LoVo (cell line): ENCODE measurements at places on chromosomes 5 and 9.

GRCh38 chr9:136824496-136825225 is 16.9 kb downstream of the RABL6 start:
- DNase-seq, result no peak

DNA sequence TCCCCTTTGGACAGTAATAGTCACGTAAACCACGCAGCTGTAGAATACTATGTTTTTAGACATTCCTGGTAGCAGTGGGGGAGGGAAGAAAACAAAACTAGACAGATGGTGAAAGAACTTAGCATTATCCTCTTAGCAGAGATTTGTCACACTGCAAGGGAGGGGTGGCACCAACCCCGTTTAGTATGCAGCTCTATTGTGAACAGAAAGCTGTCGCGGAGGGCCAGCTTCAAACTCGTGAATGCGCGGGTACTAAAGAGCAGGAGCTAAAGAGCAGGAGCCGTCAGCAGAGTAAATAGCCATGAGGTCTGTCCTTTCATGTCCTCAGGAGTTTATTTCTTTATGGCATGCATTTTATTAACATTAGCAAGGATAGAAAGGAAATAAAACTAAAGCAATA is 141.9 kb upstream of the SLC12A2 start:
- peak; percentile 25 for DNase-seq

- DNase-seq, result no peak
Measured at GRCh38 chr5:143980506-143980905, 168.5 kb downstream of the HMHB1 start.

- DNase-seq, result no peak
Measured at GRCh38 chr9:87776481-87777379, 50.8 kb downstream of the CTSL start.

DNA sequence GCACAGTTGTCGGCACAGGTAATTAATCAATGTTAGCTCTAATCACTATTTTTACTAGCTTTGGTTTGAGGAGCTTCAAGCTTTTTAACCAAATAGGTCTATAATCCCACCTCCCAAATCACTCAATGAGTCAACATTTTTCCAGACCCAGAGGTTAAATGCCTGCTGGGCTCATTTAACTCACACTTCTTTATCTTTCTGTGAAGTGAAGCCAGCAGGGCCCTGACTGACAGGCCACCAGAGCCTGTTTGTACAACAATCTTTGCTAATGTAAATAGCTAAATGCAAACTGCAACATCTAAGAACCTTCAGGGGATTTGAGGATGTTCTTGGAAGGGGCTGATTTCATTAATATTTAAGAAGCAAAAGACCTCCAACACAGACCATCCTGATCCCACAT is 98.4 kb upstream of the NREP start:
- no peak for DNase-seq

- DNase-seq, result no peak
Measured at GRCh38 chr9:36045610-36046009, 8.9 kb downstream of the RECK start.

- DNase-seq, result no peak
Measured at GRCh38 chr9:36018891-36019720, 17.6 kb upstream of the RECK start.

- no peak for DNase-seq
Measured at GRCh38 chr5:134275822-134276221, 49.9 kb upstream of the PPP2CA start.

DNA sequence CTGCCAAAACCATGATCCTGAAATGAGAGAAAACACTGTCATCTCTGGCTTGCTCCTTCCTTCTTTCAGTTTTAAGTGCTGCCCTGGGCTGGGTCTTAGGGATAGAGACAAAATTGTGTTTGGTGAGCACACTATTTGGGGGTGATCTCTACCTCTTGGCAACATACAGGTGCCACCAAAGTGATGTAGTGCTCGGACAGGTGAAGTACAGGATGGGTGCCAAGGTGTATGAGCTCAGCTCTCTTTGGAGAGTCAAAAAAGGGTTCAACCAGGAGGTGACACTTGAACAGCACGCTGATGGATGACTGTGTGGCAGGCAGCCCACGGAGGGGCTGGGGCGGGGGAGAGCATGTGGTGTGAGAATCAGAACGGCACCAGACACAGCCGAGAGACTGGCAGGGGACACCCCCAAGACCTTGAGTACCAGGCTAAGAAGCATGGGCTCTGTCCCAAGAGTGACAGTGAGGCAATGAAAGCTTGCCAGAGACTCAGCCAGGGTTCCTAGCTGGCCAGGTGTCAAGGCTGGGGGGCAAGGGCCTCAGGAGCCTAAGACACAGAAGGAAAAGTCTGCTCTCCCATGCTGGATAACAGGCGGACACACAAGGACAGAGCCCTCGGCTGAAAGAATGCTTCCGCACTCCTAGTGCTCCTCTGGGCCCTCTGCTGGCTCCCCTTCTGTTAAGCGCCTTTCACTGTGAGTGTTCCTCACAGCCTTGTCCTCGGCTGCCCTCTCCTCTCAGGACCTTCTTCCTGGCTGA is 2.5 kb downstream of the NHP2 start:
- DNase-seq, result no peak

GRCh38 chr5:147408980-147409379 is 100.9 kb downstream of the DPYSL3 start:
- DNase-seq, result no peak

- no peak for DNase-seq
Measured at GRCh38 chr5:136810261-136810801, 445.0 kb upstream of the TRPC7 start.

DNA sequence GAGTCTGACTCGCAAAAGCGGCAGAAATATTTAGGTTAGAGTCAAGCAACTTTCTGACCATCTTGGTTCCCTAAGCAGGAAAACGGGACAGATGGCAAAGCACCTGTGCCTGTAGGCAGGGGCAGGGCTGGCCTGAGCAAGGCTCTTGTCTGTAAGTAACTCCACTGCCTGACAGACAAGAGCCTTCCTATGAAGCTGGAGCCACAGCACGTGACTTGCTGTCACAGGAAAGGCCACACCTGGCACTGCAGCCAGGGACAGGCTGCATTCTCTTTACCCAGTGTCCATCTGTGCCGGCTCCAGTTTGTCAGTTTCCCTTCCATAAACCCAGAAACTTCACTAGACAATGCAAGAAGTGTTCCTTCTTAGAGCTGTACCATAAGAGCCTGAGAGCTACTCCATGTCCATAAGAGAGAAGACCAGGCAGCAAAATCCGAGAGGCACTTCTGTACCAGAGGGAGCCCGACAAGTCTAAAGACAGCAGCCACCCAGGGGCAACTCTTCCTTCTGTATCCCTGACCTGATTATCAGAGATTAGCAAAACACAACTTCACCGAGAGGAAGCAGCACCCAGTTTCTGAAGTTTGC is 78.1 kb downstream of the GPR21 start:
- no peak for DNase-seq

- no peak for DNase-seq
Measured at GRCh38 chr5:173786286-173787187, 101.6 kb upstream of the CPEB4 start.

- DNase-seq, result no peak
Measured at GRCh38 chr9:123217128-123217654, 51.2 kb downstream of the STRBP start.

GRCh38 chr9:130041648-130042405 is 1.2 kb downstream of the FNBP1 start:
- DNase-seq, result peak; percentile 38

DNA sequence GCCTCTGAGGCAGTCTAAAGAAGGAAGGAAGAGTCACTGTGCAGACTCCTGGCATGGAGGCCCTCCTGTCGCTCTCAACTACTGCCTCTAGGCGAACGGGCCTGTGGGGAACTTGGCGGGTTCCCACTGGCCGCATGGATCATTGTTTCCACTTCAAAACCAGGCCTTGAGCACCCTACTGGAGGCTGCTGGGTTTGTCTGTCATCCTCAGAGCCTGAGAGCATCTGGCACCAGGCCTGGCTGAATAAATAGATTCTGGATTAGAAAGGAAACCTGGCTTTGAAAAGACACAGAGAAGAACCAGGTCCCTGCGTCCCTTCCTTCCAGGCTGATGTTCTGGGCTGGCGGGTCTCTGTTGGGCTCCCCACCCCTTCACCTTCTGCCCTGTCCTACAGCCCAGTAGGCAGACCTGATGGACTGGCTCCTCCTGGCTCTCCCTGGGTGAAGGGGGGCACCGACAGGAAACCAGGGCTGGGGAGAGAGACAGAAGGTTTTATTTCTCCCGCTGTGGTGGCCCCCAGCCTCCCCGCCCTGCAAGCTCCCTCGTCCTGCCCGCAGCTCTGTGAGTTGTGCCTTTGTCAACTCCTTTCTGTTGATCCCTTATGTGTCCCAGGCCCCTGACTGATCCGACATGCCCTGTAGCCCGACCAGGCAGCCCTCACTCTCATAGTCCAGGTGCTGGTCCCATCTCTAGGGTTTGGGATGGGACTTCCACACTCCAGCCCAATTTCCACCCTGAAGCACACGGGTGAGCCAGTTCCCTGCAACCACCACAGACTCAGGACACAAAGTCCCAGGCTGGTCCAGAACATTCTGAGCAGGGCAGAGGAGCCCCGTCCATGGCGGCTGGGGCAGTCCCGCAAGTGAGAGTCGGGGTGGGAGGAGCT is 50.1 kb downstream of the ADAMTS2 start:
- no peak for DNase-seq

DNA sequence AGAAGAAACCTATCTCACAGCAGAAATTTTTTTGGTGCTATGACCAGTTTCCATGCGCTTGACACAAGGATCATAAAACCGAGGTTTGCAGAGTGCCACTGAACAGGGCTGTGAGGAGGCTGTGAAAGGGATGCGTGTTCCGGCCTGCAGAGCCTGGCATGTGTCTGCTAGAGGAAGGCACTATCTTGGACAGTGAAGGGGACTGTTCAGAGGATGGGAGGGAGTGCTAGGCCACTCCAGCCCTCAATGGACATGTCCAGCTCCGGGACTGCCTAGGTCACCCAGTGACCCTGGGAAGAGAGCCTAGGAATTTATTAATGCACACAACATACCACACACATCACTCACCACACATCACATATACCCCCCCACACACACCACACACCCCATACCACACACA is 275.9 kb downstream of the GADD45G start:
- DNase-seq, result no peak

DNA sequence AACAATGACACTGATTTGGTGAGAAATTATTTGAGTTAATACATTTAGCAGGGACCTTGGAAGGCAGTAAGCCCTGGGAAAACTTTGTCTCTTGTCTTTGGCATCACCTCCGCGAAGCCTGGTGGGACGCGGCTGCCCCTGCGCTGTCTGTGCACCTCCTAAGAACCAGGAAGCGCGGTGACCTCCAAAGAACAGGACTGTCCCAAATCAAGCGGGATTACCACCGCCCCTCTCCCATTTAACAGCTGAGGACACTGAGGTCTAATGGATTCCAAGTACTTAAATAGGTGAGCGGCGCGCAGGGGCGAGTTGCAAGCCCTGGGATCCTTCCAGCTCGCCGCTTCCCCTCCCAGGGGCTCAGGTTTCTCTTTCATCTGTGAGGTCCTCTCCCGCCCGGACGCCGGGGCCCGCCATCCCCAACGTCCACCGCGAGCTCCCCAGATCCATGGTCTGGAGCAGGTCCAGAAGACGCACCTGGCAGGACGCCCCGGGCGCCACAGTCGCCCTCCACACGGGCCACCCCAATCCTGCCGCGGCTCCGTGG is 432 bp downstream of the STARD4 start:
- no peak for DNase-seq

DNA sequence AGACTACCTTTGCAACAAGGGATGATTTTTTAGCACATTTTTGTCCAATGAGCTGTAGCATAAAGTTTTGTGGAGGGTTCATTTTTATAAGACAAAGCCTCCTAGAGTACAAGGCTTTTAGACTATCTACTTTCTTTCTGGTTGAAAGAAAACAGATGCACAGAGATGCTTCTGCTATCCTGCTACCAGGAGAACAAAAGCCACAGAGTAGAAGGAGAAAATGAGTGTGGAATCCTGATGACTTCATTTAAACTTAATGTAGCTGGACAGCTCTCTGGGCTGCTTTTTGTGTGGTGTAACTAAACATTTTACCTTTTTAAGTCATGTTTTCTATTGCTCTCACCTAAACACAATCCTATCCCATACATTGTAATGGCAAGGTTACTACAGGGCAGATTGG is 1009.4 kb downstream of the TLE1 start:
- no peak for DNase-seq

DNA sequence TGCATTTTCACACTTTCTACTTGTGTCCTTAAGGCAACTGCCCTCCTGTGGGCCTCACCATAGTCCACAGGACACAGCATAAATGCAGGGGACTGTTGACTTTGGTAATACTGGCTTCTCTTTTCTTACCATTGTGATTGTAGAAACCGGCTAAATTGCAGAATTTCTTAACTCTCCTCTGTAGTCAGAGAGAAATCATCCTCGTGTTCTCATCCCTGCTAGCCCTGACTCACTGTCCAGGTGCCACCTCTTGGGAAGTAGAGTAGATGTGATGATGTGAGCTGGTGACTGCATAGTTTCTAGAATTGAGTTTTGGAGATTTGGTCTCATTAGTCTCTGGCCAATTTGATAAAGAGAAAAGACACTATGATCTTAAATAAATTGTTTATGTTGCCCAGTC is 5.5 kb downstream of the PHF24 start:
- no peak for DNase-seq
